ENCODE measurements at places on chromosomes 2 and 18.

DNA sequence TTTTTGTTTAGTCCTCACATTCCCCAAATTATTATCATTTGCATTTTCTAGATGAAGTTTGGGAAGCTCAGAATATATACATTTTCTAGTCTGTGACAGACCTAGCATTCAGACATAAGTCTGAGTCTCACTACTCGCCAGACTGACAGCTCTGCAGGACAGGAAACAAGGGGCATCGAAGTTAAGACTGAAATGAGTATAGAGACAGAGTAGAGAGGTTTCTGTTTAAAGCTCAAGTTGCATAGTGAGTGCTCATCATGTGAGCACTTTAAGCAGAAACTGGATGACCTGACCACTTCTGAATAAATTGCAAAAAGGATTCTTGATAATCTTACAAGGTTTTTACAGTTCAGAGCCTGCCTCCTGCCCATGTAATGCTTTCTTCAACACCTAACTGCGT, 1.1 kb downstream of the HADHB start:
- DNase-seq, result peak; percentile 12

DNA sequence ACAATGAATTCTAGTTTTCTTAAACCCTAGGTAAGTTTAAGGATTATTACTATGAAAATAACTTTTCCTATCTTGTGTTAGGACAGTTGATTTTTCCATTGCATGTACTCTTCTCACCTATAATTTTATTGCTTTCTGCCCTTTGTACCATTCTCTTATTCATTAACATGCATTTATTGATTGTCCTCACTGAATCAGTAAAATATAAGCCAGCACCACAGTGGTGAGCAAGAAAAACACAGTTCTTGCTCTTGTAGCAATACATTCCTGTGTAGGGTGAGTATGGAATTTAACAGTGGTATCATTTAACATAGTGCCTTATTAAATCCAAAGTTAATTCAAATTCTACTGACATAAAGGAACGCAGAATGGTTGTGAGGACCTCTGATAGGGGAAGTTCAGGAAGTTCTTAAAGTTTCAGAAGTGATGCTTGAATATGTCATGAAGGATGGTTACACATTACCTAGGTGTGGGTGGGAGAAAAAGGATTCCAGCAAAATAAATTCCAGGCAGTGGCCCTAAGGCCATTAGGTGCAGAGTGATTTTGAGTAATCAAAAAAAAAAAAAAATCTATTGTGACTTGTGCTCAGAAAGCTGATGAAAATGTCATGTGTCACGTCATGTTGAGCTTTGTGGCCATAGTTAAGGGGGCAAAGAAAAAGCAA, 104.7 kb upstream of the DSEL start:
- DNase-seq, result no peak

DNA sequence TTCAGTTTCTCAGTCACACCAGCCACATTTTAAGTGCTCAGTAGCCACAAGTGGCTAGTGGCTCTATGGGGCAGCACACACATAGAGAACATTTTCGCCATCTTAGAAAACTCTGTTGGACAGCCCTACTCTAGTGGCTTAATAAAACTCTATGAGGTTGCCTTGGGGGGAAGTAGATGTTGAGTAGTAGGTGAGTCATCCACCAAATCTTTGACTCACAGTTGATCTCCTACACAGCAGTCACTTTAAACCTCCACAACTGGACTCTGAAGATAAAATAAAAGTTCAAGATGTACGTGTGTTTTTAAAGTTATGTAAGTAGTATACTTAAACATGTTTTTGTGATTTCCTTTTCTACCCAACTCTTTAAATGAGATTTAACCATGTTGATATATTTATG, 379.0 kb downstream of the SETBP1 start:
- DNase-seq, result peak; percentile 61

GRCh38 chr2:225399504-225399903, at the start of gene NYAP2:
Gene NYAP2 (plus strand): TSS chr2:225399710. CDS start chr2:225408881, 9,171 bp downstream.
- no peak for DNase-seq

GRCh38 chr18:58276789-58277739, 233.0 kb downstream of the NEDD4L start:
- no peak for DNase-seq

DNA sequence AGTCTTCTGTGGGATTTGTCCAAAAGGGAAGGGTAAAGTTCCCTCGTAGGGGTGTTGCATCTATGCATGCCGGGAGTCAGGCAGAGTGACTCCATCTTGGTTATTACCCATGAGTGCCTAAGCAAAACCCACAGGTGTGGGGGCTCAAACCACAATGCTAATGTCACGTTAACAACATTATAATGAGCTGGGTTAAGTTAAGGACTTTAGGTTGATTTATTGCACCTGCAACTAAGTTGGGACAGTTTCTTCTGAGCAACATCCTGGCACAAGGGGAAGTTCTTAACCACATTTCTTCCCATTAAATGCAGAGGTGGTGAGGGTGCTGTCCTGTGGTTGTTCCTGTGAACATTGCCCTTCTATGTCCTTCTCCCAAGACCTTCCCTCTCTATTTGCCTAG, 1596.8 kb upstream of the SLC39A10 start:
- no peak for DNase-seq

GRCh38 chr18:69758458-69758857, 189.2 kb downstream of the CD226 start:
- peak; percentile 33 for DNase-seq

GRCh38 chr18:74901362-74902146, 303.9 kb downstream of the ZNF407 start:
- no peak for DNase-seq

Data from AG10803 (cell line).